Right atrium auricular region (tissue), 2 donors: ENCODE measurements at places on chromosomes 2 and 18.

DNA sequence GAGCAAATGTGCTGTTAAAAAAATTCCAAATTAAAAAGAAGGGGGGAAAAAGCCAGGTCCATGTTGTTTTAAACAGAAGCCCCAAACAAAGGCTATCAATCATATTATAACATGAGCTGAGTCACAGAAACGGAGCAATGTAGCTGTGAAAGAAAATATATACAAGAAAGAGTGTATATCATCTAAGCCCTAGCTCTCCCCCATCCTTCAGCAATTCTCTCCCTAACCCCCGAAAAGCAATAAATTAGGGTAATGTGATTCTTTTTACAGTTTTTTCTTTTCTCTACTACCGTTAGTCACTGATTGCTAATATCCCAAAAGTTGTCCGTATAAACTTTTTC, 25.3 kb downstream of the FEZ2 start:
- DNase-seq = no peak

GRCh38 chr18:36211612-36212065, 24.3 kb downstream of the MOCOS start:
- no peak for DNase-seq

DNA sequence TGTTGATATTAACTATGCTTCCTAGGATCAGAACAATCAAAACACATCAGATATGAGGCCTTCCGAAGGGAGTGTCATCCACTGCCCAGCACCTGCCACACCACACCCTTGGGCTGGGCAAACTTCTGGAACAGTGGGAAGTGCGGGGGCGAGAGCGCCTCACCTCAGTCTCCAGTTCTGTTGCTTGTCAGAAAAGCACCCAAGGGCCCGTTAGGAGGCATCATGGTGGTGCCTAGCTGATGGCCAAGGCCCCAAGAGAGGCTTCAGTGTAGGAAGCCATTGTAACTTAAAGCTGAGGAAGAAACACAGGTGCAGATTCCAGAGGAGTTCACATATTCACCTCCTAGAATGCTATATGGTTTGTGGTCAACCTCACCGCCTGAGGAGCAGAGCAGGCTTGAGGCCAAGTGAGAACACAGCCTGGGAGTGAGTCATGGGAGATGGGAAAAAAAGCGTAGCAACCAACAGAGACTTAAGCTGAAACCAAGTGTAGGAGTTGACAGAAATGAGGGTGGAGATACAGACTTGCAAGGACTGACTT, 85.1 kb upstream of the ATL2 start:
- no peak for DNase-seq

DNA sequence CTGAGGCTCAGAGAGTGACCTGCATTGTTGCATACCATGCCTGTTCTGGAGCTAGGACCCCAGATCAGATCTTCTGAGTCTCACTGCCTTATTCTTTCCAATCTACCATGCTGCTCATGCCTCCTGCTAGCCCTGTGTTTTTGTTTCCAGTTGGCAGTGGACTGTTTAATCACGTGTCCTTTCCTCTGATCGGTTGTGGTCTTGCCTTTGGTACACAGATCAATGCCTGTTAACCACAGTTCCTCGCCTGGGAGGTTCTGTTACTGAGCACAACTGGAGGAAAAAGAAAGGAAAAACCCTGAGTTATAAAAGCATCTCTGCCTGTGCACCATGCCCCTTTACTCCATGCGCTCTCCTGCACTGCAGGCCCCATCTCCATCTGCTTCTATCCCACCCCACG, 329.1 kb downstream of the SETBP1 start:
- no peak for DNase-seq
